ENCODE measurements at places on chromosomes 1 and 21.

GRCh38 chr21:44568261-44568660 lies 5.3 kb upstream of the KRTAP10-4 start:
- DNase-seq, result no peak

GRCh38 chr1:225258811-225259210 lies 169.0 kb downstream of the LBR start:
- no peak for DNase-seq

- DNase-seq, result no peak
Observed at GRCh38 chr1:160740133-160740688, 1.2 kb downstream of the SLAMF7 start.

DNA sequence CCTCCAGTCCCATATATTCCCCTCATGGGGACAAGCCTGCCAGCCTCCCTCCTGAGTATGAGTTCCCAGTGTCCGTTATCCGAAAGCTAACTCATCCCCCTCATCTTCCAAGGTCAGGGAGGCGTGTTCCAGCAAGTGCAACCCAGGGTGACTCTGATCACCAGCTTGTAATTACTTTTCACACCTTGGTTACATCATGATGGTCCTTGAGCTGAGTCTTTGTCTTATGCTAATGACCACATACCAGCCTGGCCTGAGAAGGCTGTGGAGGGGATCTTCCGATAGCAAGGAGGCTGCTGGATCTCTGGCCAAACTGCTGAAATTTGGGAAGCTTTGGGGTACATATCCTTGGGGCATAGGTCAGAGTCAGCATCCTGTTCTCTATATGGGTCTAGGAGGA lies 99.6 kb downstream of the DDX20 start:
- no peak for DNase-seq

DNA sequence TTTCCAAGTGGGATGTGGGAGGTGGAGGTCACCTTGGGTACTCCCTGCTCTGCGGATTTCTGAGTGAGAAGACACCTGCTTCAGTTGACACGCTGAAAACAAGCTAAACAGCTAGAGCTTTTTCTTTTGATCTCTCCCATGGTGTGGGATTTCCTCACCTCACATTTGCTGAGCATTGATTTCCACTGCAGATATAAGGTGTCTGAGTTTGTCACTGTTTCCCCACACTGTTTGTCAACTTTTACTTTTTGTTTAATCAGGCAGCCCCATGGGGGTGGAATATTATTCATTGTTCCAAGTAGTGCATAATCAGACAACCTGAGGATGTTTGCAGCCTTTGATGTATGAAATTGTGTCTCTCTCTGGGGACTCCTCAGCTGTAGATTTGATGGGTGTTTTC lies 49.5 kb downstream of the FASLG start:
- DNase-seq, result no peak

DNA sequence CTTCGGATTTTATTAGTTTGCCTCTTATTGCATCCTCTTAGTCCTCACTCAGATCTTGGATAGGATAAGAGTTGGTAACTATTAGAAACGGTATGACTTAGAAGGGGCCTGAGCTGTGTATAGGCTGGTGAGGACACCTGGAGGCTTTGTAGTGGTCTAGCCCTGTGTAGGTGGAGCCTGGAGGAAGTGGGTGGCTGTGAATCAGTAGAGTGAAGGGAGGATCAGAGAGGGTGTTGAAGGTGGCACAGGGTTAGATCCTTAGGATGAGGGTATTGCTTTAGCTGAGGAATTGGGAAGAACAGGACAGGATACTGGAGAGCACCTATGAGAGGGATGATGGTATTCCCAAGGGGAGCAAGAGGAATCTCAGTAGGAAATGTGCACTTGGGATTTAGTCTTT lies 5.7 kb downstream of the VANGL1 start:
- no peak for DNase-seq

GRCh38 chr1:235343726-235344125 lies 15.4 kb downstream of the GGPS1 start:
- no peak for DNase-seq

DNA sequence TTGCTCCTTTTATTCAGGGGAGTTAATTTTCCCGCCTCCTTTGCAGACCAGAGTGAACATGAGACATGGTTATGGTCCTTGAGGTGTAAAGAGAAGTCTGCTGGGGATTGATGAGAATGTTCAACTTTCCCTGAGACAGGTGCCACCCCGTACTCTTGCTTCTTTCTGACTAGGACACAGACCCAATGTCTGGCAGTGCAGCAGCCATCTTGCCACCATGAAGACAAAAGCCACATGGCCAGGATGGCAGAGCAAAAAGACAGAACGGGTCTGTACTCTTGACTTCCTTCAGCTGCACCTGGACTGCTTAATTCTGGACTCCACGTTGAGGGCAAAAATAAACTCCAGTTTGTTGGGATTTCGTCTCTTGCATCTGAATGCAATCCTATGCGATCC lies 54.1 kb downstream of the KLHDC7A start:
- DNase-seq, result no peak

DNA sequence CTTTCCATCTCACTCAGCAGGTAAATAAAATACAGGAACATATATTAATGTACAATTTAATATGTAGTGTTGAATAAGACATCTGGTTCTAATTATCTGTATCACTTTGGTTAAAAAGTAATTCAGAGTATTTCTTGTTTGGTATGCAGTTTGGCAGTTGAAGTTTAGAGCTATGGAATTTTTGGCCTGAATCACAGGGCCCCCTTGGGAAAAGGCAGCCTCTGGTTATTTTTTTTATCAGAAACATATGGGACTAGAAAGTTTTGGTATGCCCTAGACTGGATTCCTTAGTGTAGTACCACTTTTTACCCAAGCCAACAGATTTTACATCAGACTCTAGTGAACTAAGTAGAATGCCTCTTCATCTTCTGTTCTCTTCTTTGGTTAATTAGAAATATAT lies 26.4 kb downstream of the CNST start:
- peak; percentile 51 for DNase-seq

- DNase-seq, result no peak
Observed at GRCh38 chr21:45523411-45524101, 18.7 kb downstream of the SLC19A1 start.

- no peak for DNase-seq
Observed at GRCh38 chr1:36858981-36859380, 175.3 kb downstream of the GRIK3 start.

DNA sequence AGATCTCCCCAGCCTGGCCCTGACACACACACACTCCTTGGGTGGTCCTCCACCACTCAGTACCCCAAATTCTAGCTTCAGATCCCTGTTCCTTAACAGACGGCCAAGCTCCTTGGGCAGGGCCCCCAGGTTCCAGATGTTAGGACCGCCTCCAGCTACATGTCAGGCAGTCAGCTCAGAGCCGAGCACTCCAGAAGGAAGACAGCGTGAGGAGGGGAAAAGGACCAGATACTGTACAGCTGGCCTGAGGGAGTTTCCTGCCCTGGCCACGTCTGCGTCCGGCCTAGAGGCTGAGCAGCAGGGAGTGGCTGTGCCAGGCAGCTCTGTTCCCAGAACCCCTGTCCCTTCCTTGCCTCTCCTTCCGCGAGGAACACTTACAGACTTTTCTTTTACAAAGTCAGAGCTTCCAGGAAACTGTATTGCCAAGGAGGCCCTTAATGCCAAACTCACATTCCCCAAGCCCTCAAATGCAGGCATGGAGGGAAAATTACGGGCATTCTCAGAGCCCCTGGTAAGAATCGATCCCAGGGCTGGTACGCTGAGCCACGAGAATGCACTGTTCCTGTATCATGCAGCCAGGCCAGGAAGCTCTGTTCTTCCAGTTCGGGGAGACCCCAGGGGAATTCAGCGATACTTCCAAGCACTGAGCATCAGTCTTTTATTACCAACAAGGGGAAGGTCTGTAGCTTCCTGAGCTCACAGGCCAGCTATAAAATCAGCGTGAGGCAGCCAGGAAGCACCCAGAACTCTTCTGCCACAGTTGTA lies 45.2 kb upstream of the CNTN2 start:
- no peak for DNase-seq

GRCh38 chr1:86470859-86471258 lies 2.1 kb downstream of the CLCA1 start:
- DNase-seq, result no peak

GRCh38 chr1:12047120-12047876 lies 15.8 kb upstream of the TNFRSF8 start:
- DNase-seq, result no peak

DNA sequence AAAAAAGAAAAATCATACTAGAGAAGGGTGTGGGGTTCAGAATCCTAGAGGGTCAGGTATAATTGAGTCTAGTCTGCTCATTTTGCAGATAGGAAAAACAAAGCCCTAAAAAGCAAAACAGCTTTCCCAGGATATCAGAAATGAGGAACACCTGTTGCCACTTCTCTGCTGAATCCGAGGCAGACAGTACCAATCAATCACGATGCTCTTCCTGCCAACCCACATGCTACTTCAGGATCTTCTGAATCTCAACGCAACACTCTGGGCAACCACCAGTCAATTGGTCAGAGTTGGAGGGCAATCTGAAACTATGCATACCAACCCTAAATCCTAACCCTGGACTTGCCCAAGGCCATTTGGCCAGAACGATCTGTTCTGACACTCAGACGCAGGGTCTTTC lies 128.3 kb downstream of the EPHB2 start:
- DNase-seq, result no peak

DNA sequence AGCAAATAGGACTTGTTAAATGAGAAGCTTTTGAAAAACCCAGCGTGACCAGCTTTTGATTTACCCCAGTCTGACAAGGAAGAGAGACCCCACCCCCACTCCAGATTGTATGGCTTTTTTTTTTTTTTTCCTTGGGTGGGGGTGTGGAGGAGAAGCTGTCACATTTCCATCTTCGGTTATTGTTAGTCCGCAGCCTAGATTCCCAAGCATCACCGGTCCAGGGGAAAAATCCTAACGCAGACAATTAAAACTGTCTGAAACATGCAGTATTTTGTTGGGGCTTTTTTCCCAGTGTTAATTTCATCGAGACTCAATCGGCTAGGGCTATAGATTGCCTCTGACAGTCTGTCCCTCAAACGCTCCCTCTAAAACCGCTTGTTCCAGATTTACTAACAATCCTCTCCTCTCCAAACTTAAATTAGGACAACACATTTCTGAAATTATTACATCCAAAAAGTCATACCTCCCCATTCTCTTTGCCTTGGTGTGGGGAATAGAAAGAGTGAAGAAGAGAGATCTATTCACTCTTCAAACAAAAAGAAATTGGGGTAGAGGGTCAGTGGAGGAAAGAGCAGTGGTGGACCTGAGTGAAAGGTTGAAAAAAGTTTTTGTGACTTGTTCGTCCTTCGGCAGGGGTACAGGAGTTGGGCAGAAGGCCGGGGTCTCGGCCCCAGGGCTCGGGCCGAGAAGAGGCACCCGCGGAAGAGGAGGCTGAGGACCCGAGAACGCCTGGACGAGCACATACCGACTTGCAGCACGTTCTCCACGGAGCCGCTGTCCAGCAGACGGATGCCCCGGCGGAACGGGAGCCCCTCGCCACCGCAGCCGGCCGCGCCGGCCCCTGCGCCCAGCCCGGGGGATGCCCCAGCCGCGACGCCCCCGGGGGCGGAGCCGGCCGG lies 1.1 kb downstream of the ZSWIM5 start:
- peak; percentile 8 for DNase-seq

- no peak for DNase-seq
Observed at GRCh38 chr1:92543131-92544055, 56.7 kb upstream of the GFI1 start.

DNA sequence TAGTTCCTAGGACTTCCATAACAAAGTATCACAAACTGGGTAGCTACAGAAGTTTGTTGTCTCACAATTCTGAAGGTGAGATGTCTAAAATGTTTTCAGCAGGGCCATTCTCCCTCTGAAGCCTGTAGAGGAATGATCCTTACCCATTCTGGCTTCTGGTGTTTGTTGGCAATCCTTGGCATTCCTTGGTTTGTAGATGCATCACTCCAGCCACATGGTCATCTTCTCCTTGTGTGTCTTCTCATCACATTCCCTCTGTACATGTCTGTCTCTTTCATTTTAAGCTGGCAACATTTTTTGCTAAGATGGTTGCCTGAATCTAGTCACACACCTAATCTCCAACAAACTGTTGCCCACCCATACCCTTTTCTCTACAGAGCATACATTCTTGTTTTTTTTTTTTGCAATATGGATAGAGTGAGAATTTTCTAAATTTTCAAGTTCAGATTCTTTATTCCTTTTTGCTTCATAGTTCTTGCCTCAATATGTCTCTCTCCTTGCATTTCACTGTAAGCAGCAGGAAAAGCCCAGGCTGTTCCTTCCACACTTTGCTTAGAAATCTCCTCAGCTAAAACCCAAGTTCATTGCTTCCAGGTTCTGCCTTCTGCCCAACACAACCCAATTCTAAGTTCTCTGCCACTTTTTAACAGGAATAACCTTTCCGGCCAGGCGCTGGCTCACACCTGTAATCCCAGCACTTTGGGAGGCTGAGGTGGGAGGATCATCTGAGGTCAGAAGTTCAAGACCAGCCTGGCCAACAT lies 18.3 kb downstream of the ZBED6 start:
- no peak for DNase-seq

- no peak for DNase-seq
Observed at GRCh38 chr1:219945795-219946194, 17.4 kb upstream of the SLC30A10 start.

- DNase-seq, result no peak
Observed at GRCh38 chr1:201656311-201657032, 117.5 kb downstream of the NAV1 start.

GRCh38 chr21:34227386-34227852 lies 136.4 kb upstream of the KCNE2 start:
- no peak for DNase-seq

GRCh38 chr1:203636291-203636690 lies 9.7 kb downstream of the ATP2B4 start:
- DNase-seq, result no peak

Data from ACHN (cell line).